ENCODE measurements at places on chromosomes 12 and 14. TPM values are rescaled to one million over a fixed set of nuclear protein-coding genes. Genes with fewer than 3 reads are reported as not detected.

DNA sequence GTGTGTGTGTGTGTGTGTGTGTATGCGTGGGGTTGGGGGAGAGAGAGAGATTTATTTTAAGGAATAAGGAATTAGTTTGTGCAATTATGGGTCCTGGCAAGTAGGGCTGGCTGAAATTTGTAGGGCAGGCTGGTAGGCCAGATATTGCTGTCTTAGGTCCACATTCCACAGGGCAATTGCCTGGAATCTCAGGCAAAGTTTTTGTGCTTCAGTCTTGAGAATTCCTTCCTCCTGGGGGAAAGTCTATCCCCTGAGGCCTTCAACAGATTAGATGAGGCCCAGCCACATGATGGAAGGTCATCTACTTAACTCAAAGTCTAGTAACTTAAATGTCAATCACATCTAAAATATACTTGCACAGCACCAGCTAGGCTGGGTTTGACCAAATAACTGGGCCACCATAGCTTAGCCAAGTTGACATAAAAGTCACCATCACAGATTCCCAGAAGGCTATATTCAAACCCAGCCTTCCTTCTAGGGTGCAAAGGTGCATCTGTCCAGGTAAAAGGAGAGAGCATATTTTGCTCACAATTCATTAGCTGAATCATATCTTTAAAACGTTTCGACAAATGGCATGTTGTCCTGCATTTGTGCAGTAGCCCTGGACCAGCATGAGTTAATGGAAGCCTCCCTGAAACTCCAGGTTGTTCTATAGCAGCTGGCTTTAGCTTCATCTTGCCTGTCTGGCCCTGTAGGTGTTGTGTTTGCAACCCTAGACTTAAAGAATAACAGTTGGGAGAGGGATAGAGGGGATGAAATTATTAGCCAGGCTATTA is 63.1 kb downstream of the C14orf132 start:
- DNase-seq: no peak

MORN3 gene
- 3.3 TPM for total RNA-seq

TCL1A gene
- total RNA-seq: not detected

DNA sequence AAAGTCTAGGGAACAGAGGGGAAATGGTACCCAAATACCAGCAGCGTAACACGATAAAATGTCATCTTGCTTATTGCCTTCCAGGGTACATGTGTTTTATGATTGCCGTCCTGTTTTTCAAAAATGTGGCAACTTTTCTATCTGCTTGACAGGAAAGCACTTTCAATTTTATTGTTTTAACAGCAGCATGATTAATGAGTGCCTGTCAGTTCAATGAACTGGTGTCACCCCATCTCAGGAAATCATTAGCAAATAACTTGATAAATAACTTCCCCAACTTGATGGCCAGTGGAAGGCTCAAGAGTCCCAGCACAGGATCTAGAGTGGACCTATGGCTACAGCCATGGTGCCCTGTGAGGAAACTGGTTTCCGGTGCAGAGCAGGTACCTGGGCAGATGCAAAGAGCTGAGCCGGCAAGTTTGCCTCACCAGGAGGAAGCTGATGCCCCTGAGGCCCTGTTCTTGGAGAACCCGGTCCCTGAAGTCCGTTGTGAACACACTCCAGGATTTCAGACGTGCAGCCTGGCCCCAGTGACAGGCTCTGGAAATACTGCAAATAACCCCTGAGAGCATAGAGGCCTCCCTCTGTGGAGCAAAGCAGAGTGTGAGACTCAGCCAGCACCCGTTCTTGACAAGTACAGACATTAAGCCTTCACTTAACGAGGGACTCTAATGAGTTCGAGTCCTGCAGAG is 173.5 kb upstream of the SFSWAP start:
- no peak for DNase-seq

GRCh38 chr12:31387011-31387410 is 61.1 kb upstream of the SINHCAF start:
- no peak for DNase-seq

GRCh38 chr12:39441963-39442830 is 723 bp downstream of the KIF21A start:
- peak; percentile 25 for DNase-seq

- DNase-seq: no peak
Measured at GRCh38 chr14:61492474-61492873, 171.1 kb downstream of the PRKCH start.

SIX6 gene
- total RNA-seq: not detected

- no peak for DNase-seq
Measured at GRCh38 chr12:3398196-3398789, 92.7 kb upstream of the PRMT8 start.

AMN gene
- under 0.01 TPM for total RNA-seq

- DNase-seq: no peak
Measured at GRCh38 chr12:64682572-64683277, 72.4 kb downstream of the RASSF3 start.

DNA sequence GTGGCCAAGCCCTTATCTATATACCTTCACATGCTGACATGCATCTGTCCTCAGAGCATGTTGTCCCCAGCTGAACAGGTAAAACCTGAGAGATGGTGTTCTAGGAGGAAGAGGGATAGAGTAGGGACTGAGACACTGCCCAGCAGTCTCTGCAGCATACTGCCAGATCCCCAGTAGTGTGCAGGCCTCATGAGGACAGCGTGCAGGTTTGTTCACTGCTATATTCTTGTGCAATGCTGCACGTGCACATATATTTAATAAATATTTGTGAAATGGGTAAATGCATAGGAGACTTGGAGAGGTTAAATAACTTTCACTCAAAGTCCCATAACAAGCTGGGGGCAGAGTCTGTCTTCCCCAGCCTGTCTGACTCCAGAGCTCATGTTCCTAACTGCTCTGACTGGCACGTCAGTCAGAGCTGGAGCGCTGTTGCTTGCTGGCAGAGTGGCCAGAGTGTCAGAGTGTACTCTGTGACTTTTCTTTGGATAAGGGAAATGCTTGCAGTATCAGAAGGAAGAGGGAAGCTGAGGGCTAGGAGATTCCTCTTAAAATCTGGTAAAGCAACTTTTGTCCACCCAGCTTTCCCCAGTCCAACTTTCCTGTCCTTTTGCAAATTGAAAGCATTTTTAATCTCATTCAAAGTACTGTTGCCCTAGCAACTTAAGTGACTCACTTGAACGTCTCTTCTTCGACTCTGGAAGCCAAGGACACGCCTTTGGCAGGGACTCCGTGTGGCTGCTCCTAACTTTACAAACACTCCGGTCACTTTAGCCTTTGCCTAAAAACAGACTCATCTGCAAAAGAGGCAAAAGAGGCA is 14.9 kb upstream of the POLR3B start:
- DNase-seq: peak; percentile 22

DNA sequence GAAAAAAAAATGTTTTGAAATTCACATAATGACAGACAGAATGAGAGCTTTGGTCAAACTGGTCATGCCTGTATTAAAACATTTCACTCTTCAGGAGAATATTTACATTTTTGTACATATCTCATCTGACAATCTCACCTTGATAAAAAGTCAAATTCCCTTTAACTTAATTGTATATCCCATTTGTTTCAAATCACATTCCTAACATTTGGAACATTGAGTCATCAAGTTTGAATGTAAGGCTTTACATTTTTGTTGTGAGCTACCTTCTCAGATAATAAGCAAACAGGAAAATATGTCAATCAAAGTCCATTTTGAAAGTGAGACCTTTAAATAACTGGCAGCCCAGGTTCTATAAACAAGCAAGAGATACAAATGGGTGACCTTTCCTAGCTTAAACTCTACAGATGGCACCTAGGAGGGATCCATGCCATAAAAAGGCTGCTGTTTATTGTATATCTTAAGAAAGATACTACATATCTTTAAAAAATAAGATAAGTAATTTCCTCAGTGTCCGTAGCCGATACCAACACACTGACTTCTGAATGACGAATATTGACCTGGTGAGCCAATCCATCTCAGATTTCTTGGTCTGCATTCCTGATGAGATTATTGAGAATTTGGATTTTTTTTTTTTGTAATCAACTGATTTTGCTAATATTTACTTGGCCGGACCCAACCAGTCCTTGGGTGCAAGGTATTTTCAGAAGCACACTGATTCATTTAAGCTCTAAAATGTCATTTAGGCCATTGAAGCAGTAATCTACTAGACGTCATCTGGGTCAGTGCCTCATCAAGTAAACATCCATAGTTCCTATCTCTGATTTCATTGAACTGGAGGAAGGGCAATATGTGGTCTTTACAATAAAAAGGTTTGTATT is 259.6 kb downstream of the BTG1 start:
- no peak for DNase-seq

KCNJ8 gene
- 6.5 TPM for total RNA-seq

- DNase-seq: no peak
Measured at GRCh38 chr12:84136862-84137367, 775.7 kb downstream of the SLC6A15 start.

GRCh38 chr12:105233041-105233905 is 2.7 kb downstream of the APPL2 start:
- DNase-seq: no peak

NANOG gene
- total RNA-seq: not detected

DNA sequence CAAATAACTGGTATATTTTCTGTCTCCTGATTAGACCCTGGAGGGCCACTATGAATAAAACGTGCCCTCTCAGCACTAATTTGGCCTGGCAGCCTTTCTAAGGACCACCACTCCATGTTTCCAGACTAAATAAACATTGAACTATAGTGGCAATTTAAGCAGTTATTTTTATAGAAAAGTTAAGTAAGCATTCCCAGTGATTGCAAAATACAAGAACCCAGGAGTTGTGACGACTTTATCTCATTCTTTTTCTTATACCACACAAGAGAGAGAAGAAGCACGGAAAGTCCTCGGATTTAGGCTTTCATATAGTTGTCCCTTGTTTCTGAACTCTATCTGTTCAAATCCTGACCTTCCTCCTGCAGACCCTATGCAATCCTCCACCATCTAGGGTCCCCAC is 23.1 kb upstream of the STRAP start:
- no peak for DNase-seq

DNA sequence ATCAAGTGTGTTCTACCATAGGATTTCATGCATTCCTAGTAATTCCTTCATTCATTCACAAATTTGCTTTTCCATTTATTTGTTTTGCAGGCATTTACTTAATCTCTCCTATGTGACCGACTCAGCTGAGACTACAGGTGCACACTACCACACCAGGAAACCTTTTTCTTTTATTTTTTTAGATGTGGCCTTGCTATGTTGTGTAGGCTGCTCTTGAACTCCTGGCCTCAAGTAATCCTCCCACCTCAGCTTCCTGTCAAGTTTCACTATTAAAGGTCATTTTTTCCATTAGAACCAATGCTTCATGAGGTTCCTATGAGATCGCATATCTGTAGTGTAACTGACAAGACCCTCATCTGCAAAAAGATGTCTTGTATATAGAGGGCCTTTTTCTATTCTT is 1218.7 kb downstream of the VRK1 start:
- no peak for DNase-seq

DNA sequence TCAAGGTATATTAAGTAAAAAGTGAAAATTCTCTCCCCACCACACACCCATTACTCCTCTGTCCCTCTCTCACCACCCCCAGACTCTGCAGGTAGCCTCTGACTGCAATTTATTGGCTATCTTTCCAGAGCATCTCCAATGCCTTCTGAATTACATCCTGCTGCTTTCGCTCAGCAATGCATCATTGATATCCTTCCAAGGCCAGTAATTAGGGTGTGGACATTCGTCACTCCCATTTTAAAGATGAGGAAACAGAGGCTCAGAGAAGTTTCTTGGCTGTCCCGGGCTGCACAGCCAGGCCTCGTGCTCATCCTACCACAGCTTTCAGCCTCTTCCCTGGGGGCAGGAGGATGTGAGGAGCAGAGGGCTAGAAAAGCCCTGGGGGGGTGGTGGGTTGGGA is 23.6 kb upstream of the PGF start:
- DNase-seq: no peak

DNA sequence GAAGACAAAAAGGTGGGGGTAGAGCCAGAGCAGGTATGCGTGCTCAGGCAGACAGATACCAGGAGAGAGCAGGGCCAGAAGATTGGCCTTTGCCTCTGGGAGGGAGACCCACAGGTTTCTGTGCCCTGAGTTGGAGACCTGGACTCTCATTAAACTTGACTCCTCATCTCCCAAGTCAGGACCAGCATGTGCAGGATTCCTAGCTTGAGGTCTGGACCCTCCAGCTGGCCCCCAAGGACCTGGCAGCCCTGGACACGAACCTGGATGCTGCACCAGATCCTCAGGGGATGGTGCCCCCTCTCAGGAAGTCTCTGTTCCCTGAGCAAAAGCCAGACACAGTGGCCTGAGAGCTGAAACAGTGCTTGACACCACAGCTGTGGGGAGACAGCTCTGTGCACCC is 10.5 kb upstream of the KRT73 start:
- DNase-seq: no peak

- no peak for DNase-seq
Measured at GRCh38 chr14:59564366-59564765, 12.2 kb downstream of the CCDC175 start.

DYNLL1 gene
- total RNA-seq: 279 TPM

SLC6A12 gene
- 6.9 TPM for total RNA-seq

LYZ gene
- 4.9 TPM for total RNA-seq

GRCh38 chr12:4947253-4947652 is 37.5 kb downstream of the KCNA1 start:
- DNase-seq: no peak

DNA sequence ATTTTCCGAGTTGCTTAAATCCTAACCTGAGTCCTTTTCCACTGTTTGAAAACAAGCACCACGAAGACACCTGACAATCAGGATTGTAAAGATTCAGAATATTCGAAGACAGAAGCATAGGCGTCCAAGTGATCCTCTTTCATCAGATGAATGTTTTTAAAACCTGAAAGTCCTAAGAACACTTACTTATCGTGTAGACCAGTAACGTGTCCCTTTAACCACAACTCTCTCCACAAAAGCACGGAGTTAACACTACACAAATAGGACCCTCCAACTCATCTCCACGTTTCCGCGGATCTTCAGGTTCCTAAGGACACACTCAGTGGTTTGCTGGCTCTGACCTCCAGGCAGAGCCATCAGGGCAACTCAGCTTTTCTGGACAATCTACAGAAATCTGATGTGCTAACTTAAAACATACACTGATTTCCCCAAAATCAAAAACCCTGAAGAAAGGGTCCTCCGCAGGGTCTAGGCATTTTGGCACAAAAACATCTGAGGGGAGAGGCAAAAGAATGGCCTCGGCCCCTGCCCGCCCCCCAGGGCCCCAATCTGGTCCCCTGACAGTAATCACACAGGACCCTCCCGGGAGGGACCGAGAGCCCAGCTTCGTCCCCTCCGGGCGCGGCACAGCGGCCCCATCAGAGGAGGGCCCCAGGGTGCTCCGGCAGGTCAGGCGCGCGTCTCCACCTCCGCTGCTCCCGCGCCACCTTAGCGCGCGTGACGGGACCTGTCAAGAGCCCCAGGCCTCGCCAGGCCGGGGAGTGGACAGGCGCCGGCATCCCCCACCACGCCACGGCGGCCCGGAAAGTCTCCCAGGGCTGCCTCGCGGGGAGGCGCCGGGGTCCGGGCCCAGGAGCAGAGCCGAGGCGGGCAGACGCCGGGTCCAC is 925 bp downstream of the DICER1 start:
- DNase-seq: no peak

HOXC11 gene
- total RNA-seq: not detected

GRCh38 chr14:64848239-64848638 is 31.5 kb downstream of the SPTB start:
- no peak for DNase-seq

LRP1-AS gene
- total RNA-seq: not detected
